ENCODE measurements at places on chromosomes 11 and 22. TPM values are rescaled to one million over a fixed set of nuclear protein-coding genes. Genes with fewer than 3 reads are reported as not detected.

DNA sequence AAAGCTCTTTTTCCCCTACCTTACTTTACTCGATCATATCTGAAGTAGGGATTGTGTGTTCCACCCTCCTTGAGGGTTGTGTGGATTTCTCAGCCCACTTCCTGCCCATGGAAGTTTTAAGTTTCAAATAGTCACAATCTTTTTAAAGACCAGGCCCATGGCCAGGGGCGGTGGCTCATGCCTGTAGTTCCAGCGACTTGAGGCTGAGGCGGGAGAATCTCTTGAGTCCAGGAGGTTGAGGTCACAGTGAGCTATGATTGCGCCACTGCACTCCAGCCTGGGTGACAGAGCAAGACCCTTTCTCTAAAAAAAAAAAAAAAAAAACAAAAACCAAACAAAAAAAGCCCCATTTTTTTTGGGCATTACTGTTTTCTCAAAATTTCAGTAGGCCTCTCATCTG, 36.3 kb upstream of the LRRC10B start:
- peaks cover 12% of the 10 kb centered on the region for H3K36me3 ChIP-seq
- H3K27me3 ChIP-seq = no peaks in the 10 kb centered on the region
- no peak overlapping the region for H3K4me3 ChIP-seq
- no peak for DNase-seq
- peaks cover 3% of the 10 kb centered on the region for H3K4me1 ChIP-seq

- peaks cover 35% of the 10 kb centered on the region for H3K4me1 ChIP-seq
- H3K36me3 ChIP-seq = no peaks in the 10 kb centered on the region
- H3K27me3 ChIP-seq = no peaks in the 10 kb centered on the region
- H3K27ac ChIP-seq = no peak overlapping the region
- no peak for DNase-seq
- H3K4me3 ChIP-seq = no peak overlapping the region
These were observed 14.0 kb downstream of the MYEOV start for GRCh38 chr11:69307871-69308431.

- H3K36me3 ChIP-seq = no peaks in the 10 kb centered on the region
- no peaks in the 10 kb centered on the region for H3K27me3 ChIP-seq
- no peak overlapping the region for H3K27ac ChIP-seq
- H3K4me1 ChIP-seq = no peaks in the 10 kb centered on the region
- DNase-seq = no peak
- H3K4me3 ChIP-seq = no peak overlapping the region
These were observed 23.8 kb downstream of the LRRC10B start for GRCh38 chr11:61532134-61533038.

GRCh38 chr22:29973269-29973668, 90.3 kb downstream of the MTMR3 start:
- DNase-seq = no peak
- H3K4me1 ChIP-seq = no peaks in the 10 kb centered on the region
- no peaks in the 10 kb centered on the region for H3K27me3 ChIP-seq
- no peaks in the 10 kb centered on the region for H3K36me3 ChIP-seq

DNA sequence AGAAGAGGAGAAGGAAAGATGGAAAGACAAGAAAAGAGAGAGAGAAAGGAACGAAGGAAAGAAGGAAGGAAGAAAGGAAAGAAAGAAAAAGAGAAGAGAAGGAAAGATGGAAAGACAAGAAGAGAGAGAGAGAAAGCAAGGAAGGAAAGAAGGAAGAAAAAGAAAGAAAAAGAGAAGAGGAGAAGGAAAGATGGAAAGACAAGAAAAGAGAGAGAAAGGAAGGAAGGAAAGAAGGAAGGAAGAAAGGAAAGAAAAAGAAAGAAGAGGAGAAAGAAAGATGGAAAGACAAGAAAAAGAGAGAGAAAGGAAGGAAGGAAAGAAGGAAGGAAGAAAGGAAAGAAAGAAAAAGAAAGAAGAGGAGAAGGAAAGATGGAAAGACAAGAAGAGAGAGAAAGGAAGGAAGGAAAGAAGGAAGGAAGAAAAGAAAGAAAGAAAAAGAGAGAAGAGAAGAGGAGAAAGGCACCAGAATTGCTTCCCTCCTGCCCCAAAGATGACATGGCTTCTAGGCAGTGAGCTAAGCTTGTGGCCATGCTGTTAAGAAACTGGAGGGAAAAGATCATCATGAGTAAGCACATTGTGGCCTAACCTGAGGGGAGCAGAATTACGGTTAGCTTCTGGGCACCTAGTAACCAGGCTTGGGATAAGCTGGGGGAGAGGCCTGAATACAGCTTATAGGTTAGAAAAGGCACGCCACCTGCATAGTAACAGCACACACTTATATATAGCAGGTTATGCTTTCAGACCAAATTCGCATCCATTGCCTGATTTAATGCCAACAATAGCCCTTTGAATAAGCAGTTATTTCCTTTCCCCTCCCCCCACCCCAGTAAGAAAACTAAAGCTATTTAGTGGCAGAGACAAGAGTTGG, 2.3 kb upstream of the ST3GAL4 start:
- peak; percentile 51 for DNase-seq
- no peaks in the 10 kb centered on the region for H3K27me3 ChIP-seq
- no peak overlapping the region for H3K27ac ChIP-seq
- no peak overlapping the region for H3K4me3 ChIP-seq
- H3K4me1 ChIP-seq = peaks cover 44% of the 10 kb centered on the region
- peaks cover 6% of the 10 kb centered on the region for H3K36me3 ChIP-seq

DNA sequence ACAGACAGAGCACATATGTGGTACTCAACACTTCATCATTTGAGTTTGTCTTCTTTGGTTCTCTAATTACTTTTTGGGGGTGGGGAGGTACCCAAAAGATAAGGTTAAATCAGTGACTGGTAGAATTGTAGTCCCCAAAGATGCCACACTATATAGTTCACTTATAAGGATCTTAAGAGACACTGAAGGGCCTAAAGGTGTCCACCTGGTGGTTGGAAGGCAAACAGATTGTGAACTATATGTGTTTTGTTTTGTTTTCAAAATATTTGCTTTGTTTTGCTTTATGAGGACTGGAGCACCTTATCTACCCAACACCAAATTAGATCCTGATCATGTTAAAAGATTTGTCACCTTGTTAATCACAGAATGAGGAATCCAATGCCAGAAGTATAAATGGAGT, 136.1 kb downstream of the DCDC1 start:
- no peak for DNase-seq
- no peaks in the 10 kb centered on the region for H3K27me3 ChIP-seq
- H3K4me3 ChIP-seq = no peak overlapping the region
- no peaks in the 10 kb centered on the region for H3K4me1 ChIP-seq
- H3K27ac ChIP-seq = no peak overlapping the region
- H3K36me3 ChIP-seq = no peaks in the 10 kb centered on the region

- no peaks in the 10 kb centered on the region for H3K27me3 ChIP-seq
- no peaks in the 10 kb centered on the region for H3K4me1 ChIP-seq
- H3K27ac ChIP-seq = no peak overlapping the region
- no peak overlapping the region for H3K4me3 ChIP-seq
- no peaks in the 10 kb centered on the region for H3K36me3 ChIP-seq
These were observed 1403.4 kb upstream of the TENM4 start for GRCh38 chr11:80844110-80844819.

The CENPM gene
- total RNA-seq = 31.4 TPM

Measured in thymus (tissue), 14 donors.